ENCODE measurements at places on chromosomes 16 and 17. TPM values are rescaled to one million over a fixed set of nuclear protein-coding genes. Genes with fewer than 3 reads are reported as not detected.

The ACSM5 gene
- total RNA-seq, result 9.6 TPM

- peaks cover 49% of the 10 kb centered on the region for H3K4me1 ChIP-seq
- H3K36me3 ChIP-seq, result no peaks in the 10 kb centered on the region
- peak overlapping the region; percentile 28 for H3K27ac ChIP-seq
- no peak overlapping the region for H3K4me3 ChIP-seq
- no peaks in the 10 kb centered on the region for H3K27me3 ChIP-seq
These were observed 150.7 kb downstream of the SOCS1 start for GRCh38 chr16:11105038-11105903.

GRCh38 chr17:54793271-54793670, 107.4 kb upstream of the TOM1L1 start:
- no peaks in the 10 kb centered on the region for H3K36me3 ChIP-seq
- no peak for DNase-seq

- peaks cover 38% of the 10 kb centered on the region for H3K4me1 ChIP-seq
- H3K4me3 ChIP-seq, result peak overlapping the region; percentile 44
- H3K27ac ChIP-seq, result no peak overlapping the region
- no peaks in the 10 kb centered on the region for H3K27me3 ChIP-seq
- no peak for DNase-seq
- H3K36me3 ChIP-seq, result peaks cover 15% of the 10 kb centered on the region
These were observed 1.2 kb downstream of the HAGH start for GRCh38 chr16:1825381-1825863.

The EFCAB5 gene
- total RNA-seq, result 0.98 TPM

DNA sequence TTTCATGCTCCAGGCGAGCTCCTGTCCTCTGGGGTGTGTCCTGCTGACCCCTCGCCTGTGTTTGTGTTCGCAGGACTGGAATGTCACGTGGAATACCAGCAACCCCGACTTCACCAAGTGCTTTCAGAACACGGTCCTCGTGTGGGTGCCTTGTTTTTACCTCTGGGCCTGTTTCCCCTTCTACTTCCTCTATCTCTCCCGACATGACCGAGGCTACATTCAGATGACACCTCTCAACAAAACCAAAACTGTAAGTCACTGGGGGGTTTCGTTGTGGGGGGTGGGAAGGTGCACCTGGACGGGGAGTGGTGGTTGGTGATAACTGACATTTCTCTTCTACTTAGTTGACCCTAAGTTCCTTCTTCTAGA, 58.3 kb downstream of the ABCC1 start:
- DNase-seq, result peak; percentile 47
- no peak overlapping the region for H3K4me3 ChIP-seq
- H3K27ac ChIP-seq, result peak overlapping the region; percentile 87
- H3K27me3 ChIP-seq, result no peaks in the 10 kb centered on the region
- H3K4me1 ChIP-seq, result peaks cover 46% of the 10 kb centered on the region

The NPIPB9 gene
- total RNA-seq, result 1.7 TPM

The IKZF3 gene
- total RNA-seq, result 1.8 TPM

GRCh38 chr16:17407321-17407720, 63.4 kb downstream of the XYLT1 start:
- H3K27ac ChIP-seq, result no peak overlapping the region
- no peak overlapping the region for H3K4me3 ChIP-seq
- no peaks in the 10 kb centered on the region for H3K27me3 ChIP-seq
- H3K36me3 ChIP-seq, result no peaks in the 10 kb centered on the region
- peaks cover 16% of the 10 kb centered on the region for H3K4me1 ChIP-seq

GRCh38 chr17:37305406-37305905, 70.3 kb upstream of the C17orf78 start:
- DNase-seq, result no peak
- no peaks in the 10 kb centered on the region for H3K27me3 ChIP-seq
- no peak overlapping the region for H3K4me3 ChIP-seq
- no peaks in the 10 kb centered on the region for H3K36me3 ChIP-seq

The ZDHHC7 gene
- total RNA-seq, result 53.7 TPM

DNA sequence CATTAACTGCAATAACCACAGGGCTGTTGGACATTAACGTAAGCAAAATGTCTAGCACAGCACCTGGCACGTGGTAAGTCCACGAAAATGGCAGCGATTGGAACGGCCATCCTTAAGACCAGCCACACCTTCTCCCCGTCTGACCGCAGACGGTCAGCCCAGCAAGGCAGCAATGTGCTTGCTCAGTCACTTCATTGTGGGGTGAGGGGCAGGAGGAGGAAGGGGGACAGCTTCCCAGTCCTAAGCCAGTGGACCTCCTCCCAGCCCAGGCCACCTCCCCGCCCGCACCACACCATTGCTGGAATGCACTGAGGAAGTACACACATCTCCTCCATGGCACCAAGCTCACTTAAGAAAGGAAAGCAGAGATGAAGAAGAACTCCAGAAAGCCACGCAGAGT, 8.6 kb upstream of the MYLK3 start:
- no peak overlapping the region for H3K27ac ChIP-seq
- H3K27me3 ChIP-seq, result no peaks in the 10 kb centered on the region
- no peak overlapping the region for H3K4me3 ChIP-seq
- no peaks in the 10 kb centered on the region for H3K4me1 ChIP-seq

GRCh38 chr16:87828071-87828906, 41.0 kb downstream of the SLC7A5 start:
- H3K36me3 ChIP-seq, result no peaks in the 10 kb centered on the region
- no peak overlapping the region for H3K27ac ChIP-seq
- no peak overlapping the region for H3K4me3 ChIP-seq
- no peak for DNase-seq
- H3K27me3 ChIP-seq, result no peaks in the 10 kb centered on the region

DNA sequence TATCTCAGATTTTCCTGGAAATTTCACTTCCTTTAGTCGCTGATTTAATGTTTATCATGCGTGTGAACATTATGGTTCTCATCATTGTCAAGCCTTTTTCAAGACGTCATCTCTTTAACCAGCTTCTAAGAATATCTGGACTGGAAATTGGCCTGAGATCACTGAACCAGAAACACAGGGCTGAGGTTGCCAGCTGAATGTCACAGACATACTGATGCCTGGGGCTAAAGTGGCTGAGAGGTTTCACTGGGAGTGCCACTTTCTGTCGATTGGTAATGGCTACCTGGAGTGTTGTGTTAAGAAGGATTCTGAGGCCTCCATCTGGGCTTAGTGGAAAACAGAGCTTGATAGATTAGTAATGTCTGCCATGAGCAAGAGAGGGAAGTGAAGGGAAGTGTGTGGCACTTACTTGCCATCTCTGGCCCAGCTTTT, 54.2 kb downstream of the CRISPLD2 start:
- peak; percentile 50 for DNase-seq
- peak overlapping the region; percentile 21 for H3K27ac ChIP-seq
- no peaks in the 10 kb centered on the region for H3K27me3 ChIP-seq
- H3K36me3 ChIP-seq, result no peaks in the 10 kb centered on the region
- no peaks in the 10 kb centered on the region for H3K4me1 ChIP-seq
- H3K4me3 ChIP-seq, result no peak overlapping the region

The IL34 gene
- total RNA-seq, result 4.9 TPM

GRCh38 chr16:1510941-1511351, 17.8 kb downstream of the TELO2 start:
- no peaks in the 10 kb centered on the region for H3K27me3 ChIP-seq
- H3K27ac ChIP-seq, result no peak overlapping the region
- no peak overlapping the region for H3K4me3 ChIP-seq
- H3K36me3 ChIP-seq, result peaks cover 7% of the 10 kb centered on the region
- H3K4me1 ChIP-seq, result no peaks in the 10 kb centered on the region

- no peak for DNase-seq
- H3K27ac ChIP-seq, result no peak overlapping the region
- no peaks in the 10 kb centered on the region for H3K36me3 ChIP-seq
- peaks cover 37% of the 10 kb centered on the region for H3K4me1 ChIP-seq
These were observed 2.6 kb downstream of the LHX1 start for GRCh38 chr17:36939802-36940312.

GRCh38 chr17:41082626-41083025, 1.3 kb upstream of the KRTAP4-7 start:
- no peak overlapping the region for H3K4me3 ChIP-seq
- no peaks in the 10 kb centered on the region for H3K27me3 ChIP-seq
- DNase-seq, result no peak
- no peaks in the 10 kb centered on the region for H3K36me3 ChIP-seq

The HS3ST2 gene
- 2.2 TPM for total RNA-seq

The YBX2 gene
- 2.4 TPM for total RNA-seq

DNA sequence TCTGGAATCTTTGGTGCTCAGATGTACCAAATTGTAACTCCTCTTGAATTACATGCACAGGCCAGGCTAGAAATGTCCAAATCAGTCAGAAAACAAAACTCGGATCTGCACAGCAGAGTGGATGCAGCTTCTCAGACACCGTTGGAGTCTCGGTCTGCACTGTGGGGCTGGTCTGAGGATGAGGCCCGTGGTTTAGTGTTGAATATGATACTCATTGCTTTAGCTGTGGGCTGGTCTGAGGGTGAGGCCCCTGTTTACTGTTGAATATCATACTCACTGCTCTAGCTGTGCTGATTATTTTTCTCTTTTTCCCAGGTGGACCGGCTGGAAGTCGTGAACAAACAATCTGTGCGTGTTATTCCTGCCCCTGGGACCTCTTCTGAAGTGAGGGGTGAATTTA, 35.0 kb downstream of the DBNDD1 start:
- H3K4me3 ChIP-seq, result no peak overlapping the region
- H3K36me3 ChIP-seq, result peaks cover 51% of the 10 kb centered on the region
- no peaks in the 10 kb centered on the region for H3K27me3 ChIP-seq
- H3K4me1 ChIP-seq, result no peaks in the 10 kb centered on the region
- no peak for DNase-seq
- H3K27ac ChIP-seq, result no peak overlapping the region

Data from thyroid gland (tissue), 4 donors.